ENCODE measurements at places on chromosomes 4 and X.

DNA sequence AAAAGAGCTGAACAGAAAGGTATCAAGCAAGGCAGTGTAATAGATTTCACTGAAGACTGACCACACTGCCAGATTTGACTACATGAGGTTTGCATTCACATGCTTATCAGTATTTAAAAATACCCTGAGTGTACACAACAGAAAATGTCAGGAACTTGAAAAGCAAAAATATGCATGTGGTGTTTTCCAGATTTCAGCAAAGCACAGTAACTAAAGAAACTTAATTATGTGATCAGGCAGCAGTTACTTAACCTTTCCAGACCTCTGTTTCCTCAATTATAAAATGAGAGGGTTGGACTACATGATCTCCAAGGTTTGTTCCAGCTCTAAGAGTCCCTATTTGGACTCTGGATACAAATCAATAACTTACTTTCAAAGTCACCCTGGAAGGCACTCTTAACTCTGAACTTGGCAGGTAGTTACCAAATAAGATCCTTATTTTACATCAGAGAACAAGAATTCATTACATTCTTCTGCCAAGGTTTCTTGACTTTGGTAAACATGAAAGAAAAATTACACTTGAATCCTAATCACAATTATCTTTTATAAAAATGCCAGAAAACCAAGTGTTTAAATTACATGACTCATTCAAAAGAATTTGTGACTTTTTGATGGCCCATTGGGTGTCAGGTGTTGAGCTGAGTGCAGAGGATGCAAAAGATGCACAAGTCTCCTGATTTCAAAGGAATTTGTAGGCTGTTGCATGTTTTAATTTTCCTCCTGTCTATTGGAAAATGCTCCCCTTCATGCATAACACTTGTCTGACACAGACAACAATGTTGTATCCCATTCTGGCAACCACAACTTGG lies 241.6 kb downstream of the MGST2 start:
- DNase-seq: no peak

DNA sequence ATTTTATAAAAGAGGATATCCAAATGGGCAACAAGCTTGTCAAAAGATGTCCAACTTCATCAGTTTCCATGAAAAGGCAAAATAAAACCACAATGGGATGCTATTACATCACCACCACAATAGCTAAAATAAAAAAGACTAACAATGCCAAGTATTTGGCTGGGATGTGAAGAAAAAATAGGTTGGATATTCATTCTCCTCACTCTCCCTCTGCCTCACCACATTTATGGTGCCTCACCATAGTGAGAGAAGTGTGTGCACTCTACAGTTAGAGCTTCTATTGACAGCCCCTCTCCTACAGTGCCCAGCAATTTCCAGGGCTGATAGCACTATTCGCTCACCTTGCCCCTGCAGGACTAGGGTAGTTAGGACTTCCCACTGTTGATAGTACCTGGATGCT lies 25.5 kb downstream of the VEGFC start:
- DNase-seq: no peak

- DNase-seq: no peak
Measured at GRCh38 chrX:21781525-21781924, 23.6 kb upstream of the SMPX start.

GRCh38 chr4:159420162-159421057 lies 317.5 kb downstream of the RAPGEF2 start:
- DNase-seq: no peak

- DNase-seq: no peak
Measured at GRCh38 chrX:130771230-130771629, 131.8 kb downstream of the ENOX2 start.

DNA sequence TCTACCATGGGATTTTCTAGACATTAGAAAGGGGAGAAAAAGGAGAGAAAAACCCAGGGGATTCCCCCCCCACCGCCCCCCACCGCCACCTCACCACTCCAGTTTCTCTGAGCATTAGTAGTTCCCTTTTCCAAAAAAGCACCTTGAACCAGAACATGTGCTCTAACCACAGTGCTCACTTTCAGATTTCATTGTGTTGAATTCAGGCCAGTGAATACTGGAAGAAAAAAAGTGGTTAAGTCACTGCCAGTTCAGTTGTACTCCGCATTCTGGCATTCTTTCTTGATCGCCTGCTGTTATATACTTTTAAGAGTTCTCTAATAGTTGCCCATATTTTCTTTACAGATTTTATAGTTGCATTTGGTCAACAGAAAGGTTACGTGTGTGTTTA lies 40.9 kb downstream of the JADE3 start:
- DNase-seq: no peak

DNA sequence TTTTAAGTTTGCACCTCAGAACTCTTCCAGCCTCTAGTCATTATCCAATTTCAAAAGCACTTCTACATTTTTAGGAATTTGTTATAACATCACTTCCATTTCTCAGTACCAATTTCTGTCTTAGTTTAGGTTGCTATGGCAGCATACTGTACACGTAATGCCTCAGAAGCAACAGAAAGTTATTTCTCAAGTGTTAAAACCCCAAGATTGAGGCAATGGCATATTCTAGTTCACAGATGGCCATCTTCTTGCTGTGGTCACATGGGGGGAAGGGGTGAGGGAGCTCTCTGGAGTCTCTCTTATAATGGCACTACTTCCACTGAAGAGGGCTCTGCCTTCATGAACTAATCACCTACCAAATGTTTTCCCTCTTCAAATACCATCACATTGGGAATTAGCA lies 220.3 kb upstream of the CTSO start:
- DNase-seq: no peak

GRCh38 chrX:108732630-108733321 lies 3.6 kb downstream of the IRS4 start:
- no peak for DNase-seq

DNA sequence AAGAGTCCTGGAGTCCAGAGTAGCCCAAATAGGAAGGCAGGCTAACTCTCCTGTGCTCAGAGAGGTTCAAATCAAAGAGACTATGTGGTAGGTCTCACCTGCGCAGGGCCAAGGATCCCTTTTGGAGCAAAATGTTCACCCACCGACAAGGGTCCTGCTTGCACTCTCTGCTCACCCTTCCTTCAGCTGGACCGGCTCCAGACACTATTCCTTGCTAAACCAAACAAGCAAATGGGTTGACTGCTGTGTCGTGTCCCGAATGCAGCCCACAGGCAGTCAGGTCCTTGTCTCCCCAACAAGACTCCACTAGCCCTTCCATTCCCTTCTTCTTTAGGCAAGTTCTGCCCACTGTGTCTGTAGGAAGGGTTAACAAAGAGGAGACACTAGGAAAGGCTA lies 760 bp downstream of the TRMT2B start:
- DNase-seq: no peak

DNA sequence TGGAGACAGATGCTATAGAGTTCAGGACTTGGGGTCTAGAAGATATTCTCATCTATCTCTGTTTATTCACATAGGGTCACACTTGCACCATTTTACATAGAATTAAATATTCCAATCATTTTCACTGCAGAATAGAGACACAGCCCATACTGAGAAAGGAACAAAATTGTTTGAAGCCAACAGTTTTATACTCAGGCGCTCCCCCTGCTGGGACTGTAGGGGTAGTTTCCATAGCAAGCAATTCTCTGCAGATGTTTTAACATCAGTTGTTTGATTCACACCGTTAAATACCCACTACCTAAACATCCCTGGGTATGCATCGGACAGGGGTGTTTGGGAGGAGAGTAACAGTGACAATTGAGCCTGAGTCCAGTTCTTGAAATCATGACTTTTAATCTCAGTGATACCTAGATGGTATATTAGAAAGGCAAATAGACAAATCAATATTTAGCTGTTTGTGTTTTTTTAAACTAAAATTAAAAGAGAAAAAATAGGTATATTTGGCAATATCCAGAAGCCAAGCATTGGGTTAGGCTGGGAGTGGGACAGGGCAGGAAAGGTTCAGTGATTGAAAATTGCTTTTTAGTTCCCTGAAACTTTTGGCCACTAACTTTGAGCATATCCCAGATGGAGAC lies 33.8 kb downstream of the LONRF3 start:
- peak; percentile 29 for DNase-seq

DNA sequence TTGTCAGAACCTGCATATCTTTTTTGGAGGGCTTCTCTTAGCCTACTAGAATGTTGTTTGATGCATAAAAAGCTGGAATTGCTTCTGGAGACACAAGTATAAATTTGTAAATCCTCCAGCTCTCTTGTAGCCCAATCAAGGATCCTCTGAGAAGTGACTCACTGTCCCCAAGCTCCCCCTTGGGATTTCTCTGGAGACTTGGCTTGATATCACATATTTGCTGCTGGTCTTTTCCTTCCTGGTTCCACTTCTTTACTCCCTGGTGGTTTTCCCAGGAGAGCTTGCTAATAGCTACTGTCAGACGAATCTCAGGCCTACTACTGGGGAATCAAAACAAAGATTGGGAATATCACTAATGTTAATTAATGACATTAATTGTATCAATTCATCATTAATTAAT lies 173.1 kb downstream of the STK32B start:
- no peak for DNase-seq

DNA sequence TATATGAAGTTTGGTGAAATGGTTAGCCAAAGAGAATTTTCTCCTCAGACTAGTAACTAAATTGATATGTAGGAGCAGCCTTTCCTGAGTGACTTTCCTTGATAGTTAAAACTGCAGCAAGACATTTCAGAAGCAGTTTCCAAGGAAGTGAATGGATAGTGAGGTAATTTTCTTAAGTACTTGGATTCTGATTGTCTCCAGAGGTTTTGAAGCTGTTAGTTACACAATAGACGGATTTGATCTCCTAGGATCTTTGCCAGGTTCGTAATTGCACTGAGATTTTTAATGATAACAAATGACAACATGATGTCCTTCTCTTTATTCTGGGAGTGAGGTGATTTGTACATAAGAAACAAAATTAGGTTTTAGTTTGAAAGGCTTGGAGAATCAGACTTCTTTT lies 29.2 kb downstream of the PRRG1 start:
- DNase-seq: no peak

GRCh38 chrX:7330971-7331746 lies 183.2 kb upstream of the PUDP start:
- DNase-seq: no peak

DNA sequence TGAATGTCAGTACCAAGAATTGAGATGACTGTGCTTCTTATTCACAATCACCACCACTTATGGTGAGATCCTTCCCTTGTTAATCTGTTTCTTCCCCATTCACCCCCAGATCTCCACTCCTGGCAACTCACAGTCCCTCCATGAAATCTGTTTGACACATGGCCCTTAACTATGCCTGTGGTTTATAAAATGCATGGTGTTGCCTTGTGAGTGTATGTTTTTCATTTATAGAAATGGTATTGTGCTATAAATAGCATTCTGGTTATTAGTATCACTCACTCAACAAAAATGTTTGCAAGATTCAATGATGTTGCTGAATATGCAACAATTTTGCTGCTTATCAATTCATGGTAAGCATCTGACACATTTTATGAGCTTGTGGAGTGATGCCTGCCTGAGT lies 131.0 kb downstream of the PRKX start:
- no peak for DNase-seq

DNA sequence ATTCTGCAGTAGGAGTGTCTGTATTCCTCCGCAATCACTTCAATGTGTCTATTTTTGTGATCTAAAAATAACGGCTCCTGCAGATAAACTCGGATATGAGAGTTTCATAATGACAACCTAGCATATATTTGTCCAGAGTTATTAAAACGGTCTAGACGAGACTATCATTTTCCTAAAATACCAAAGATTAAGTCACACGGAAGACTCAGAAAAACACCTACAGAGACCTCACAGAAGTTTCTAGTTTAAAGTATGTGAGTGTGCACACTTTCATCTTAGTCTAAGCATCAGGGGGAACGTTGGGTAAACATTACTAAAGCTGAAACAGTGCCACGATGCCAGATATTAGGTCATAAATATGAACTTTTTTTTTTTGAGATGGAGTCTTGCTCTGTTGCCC lies 156.9 kb downstream of the AFAP1 start:
- no peak for DNase-seq

DNA sequence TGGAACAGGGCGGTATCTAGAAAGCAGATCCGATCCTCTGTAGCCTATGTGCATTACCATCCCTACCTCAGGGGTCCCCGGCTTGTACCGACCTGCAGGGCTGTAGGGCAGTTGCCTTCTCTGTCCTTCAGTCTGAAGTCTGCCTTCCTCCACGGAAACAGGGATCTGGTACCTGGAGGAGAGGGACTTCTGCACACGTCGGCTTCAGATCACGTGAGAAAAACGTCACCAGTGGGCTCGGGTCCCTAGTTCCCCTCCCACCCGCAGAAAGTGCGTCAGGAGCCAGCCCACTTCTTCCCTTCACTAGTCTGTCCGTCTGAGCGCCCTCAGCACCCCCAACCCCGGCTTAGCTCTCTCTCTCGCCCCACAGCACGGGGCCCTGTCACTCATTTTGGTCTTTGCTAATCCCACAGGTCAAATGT lies at the start of gene TCEAL5:
Gene TCEAL5, minus strand, starts transcription at position 170 of the 422 bp plus-strand sequence. CDS start 2,187 bp downstream, outside the sequence.
- no peak for DNase-seq

GRCh38 chr4:20617678-20618396 lies 82.4 kb upstream of the PACRGL start:
- no peak for DNase-seq

GRCh38 chrX:27860337-27860736 lies 52.5 kb downstream of the MAGEB10 start:
- no peak for DNase-seq

GRCh38 chr4:183180096-183180495 lies 81.0 kb downstream of the WWC2 start:
- DNase-seq: no peak

DNA sequence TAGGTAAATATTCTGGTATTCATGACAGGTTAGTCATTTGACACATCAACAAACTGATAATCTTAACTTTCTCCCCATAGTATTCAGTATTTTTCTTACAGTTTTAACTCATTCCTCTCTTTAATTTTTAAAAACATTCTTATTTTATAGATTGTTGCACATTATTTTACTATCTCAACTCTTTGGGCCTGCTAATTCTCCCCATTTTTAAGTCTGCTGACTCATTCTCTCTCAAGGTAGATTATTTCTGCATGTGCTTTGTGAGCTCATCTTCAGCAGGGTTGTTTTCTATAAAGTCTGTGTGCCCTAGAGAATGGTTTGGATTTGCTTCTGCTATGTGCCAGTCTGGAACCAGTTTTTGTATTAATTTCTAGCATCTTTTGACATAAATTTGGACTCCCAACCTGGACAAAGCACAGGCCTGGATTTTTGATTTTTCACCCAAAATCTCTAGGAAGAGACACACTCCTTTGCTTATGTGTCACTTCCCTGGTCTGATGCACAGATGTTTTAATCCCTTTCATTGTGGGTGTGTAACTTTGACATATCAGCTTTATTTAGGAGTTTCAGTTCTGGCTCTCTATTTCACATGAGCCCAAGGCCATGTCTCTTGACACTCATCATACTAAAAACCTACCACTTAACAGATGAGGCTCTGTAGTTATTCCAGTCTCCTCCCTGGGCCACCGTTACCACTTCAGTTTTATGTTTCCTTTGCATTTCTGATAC lies 194.3 kb upstream of the PGRMC2 start:
- DNase-seq: no peak
